SHP77 (cell line): ENCODE measurements at places on chromosomes 11 and 22.

DNA sequence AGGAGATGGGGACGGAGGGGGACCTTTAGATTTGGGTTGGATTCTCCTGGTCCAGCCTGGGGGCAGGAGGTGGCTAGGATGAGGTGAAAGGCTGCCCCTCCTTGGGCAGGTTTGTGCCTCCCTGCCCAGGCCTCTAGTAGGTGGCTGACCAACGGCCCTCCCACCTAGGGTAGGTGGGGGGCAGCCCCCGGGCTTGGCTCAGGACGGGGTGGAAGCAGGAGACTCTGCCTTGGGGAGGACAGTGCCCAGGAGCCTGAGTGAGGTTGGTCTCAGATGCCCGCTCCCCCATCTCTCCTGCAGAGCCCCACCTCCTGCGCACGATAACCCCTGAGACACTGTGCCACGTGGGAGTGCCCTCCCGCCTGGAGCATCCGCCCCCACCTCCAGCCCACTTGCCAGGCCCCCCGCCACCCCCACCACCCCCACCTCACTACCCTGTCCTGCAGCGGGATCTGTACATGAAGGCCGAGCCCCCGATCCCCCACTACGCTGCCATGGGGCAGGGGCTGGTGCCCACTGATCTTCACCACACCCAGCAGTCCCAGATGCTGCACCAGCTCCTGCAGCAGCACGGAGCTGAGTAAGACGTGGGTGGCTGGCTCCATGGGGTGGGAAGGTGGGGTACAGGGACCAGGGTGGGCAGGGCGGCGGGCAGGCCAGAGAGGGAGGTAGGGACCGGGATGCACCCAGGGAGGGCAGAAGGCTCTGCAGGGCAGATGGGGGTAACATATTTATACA lies 17.7 kb downstream of the MYRF start:
- no peak for DNase-seq

DNA sequence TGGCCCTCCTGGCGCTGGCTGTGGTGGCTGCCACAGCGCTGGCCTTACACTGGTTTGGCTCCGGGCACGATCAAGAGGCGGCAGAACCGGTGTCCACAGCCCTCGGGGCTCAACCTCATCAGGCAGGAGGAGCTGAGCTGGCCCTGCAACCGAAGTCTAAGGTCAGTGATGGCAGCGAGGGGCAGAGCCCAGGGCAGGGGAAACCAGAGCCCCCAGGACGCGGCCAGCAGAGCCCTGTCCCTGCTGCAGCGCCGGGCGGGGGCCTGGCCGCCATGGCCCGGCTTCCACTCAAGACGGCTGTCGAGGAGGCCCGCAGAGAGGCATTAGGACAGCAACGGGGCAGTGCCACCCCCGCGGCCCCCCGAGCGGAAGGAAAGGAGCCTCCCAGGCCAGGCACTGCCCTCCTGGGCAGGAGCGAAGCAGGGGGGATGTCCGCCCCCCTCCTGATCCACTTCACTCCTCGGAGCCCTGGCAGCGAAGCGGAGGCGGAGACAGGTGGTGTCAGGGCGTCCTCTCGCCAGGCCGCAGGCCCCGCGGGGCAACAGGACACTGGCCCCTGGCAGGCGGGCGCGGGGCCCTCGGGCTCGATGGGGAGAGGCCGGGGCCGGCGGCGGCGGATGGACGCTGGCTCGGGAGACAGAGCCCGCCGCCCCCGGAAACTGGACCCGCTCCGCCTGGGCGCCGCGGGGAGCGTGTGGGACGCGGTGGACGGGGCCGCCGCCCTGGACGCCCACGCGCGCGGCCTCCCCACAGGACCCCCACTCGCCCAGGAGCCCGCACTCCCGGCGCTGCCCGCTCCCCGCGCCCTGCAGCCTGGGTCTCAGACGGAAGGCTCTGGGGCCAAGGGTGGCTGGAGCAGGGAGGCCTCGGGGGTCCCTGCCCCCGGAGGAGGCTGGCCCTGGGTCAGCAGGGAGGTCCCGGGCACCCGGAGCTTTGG lies 895 bp downstream of the KLHDC7B start:
- DNase-seq, result no peak

- no peak for DNase-seq
Measured at GRCh38 chr11:90100431-90100830, 14.7 kb downstream of the UBTFL1 start.

DNA sequence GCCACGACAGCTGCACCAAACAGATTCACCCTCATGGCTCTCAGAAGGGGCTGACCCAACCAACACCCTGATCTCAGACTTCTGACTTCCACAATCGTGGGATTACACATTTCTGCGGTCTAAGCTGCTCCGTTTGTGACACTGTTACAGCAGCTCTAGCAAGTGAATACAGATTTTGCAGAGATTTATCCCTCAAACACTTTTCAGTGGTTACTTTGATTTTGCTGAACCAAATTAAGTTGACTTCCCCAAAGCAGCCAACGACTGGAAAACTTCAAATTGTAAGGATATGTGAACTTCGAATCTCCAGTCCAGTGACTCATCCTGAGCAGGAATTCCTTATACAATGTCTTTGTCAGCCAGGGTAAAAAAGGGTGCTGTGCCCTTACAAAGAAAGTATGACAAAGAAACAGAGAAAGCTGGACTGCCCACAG lies 14.8 kb upstream of the INCENP start:
- DNase-seq, result no peak

GRCh38 chr11:11427140-11427539 lies 74.1 kb upstream of the CSNK2A3 start:
- DNase-seq, result no peak

- no peak for DNase-seq
Measured at GRCh38 chr22:41480397-41480735, 11.4 kb downstream of the ACO2 start.

DNA sequence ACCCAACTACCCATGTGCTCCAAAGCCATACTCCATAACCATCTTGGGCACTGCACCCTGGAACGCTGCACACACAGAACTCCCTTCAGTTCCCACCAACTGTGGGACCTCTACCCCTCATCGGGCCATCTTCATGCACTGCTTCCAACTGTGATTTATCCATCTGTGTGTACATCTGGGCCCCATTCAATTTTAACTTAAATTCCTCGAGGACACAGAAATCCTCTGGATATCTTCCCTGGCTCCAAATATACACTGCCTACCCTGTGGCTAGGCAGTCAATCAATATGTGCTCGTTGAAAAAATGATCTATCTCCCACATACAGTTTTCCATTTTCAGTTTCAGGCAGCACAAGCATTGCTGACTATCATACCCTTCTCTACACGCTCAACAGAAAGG lies 4.9 kb downstream of the FEZ1 start:
- DNase-seq, result no peak

- DNase-seq, result no peak
Measured at GRCh38 chr11:23765682-23766252, 731.1 kb upstream of the LUZP2 start.

- no peak for DNase-seq
Measured at GRCh38 chr11:96126917-96127595, 203.1 kb upstream of the MTMR2 start.

- no peak for DNase-seq
Measured at GRCh38 chr22:30830907-30831306, 136.2 kb downstream of the OSBP2 start.

DNA sequence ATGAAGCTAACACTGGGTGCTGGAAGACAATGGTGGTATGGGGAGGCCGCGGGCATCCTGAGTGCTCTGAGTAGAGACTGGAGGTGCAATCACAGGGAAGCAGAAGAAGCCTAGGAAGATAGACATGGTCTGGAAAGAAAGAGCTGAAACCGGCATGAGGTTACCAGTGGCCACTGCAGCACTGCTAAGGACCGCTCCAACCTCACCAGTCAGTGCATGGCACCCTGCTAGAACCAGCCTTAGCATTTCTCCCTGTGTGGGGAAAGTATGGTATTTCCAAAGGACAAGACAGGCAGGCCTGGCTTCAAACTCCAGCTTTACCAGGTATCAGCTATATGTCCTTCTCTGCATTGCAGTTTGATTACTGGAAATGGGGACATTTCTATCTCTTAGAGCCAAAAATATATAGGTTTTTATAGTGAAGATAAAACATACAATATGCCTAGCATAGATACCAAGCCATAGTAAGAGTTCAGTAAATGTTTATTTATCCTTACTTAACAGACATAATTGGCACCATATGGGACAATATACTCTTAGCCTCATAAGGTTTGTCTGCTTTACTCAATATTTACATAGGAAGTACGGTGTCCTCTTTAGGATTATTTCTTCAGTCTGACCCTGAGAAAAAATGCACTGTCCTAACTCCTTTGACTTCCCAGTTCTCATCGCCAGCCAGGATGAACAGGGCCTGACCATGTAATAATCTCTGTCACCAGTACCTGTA lies 231.1 kb downstream of the TENM4 start:
- no peak for DNase-seq

DNA sequence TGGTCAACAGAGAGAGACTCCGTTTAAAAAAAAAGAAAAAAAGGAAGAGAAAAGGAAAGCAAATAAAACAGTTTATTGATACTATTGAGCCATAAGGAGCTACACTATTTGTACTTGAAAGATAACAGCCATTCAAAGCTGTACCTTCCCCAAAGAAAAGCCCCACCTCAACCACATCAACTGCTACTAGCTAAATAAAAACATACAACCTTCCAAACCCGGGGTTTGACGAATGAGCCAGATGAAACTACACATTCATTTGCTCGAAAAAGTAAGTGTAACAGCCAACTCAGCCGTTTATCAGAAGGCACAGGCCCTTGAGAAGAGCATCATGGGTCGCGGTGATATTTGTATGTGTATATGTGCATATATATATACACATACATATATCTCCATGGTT lies 78.4 kb downstream of the SIK3 start:
- no peak for DNase-seq

GRCh38 chr11:46597155-46597554 lies 3.3 kb upstream of the AMBRA1 start:
- no peak for DNase-seq

DNA sequence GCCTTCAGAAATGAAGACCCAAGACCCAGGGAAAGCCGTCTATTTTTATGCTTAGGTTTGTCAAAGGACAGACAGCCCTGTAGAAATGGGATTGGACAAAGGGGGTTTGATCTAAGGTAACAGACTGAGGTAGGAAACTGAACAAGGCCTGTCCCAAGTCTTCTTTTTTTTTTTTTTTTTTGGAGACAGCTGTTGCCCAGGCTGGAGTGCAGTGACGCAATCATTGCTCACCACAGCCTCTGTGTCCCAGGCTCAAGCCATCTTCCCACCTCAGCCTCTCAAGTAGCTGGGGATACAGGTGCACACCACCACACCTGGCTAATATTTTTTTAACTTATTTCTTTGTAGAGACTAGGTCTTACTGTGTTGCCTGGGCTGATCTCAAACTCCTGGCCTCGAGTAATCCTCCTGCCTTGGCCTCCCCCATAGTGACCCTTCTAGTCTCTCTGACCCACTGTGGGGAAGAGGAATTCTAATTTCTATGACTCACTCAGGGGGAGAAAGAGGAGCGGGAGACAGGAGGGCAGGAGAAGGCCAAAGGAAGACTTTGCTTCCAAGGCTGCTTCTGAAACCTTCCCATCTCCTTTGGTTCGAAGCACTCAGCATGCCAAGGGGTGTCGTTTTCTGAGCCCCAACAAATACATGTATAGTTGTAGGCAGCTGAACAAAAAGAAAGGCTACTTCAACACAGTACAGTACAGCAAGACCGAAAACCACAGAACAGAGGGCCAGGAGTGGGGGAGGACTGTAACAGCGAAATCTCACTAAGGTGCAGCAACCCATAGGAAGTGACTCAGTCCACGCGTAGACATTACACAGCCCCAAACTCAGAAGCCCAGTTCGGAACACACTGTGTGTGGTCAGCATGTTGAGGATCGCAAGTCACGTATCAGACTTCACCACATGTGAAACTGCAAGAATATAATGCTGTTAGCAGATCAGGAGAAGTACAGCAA lies 872 bp downstream of the TMA7B start:
- DNase-seq, result no peak

GRCh38 chr11:31959716-31960115 lies 131.2 kb upstream of the RCN1 start:
- DNase-seq, result no peak

- no peak for DNase-seq
Measured at GRCh38 chr11:130947889-130948288, 31.6 kb upstream of the SNX19 start.

DNA sequence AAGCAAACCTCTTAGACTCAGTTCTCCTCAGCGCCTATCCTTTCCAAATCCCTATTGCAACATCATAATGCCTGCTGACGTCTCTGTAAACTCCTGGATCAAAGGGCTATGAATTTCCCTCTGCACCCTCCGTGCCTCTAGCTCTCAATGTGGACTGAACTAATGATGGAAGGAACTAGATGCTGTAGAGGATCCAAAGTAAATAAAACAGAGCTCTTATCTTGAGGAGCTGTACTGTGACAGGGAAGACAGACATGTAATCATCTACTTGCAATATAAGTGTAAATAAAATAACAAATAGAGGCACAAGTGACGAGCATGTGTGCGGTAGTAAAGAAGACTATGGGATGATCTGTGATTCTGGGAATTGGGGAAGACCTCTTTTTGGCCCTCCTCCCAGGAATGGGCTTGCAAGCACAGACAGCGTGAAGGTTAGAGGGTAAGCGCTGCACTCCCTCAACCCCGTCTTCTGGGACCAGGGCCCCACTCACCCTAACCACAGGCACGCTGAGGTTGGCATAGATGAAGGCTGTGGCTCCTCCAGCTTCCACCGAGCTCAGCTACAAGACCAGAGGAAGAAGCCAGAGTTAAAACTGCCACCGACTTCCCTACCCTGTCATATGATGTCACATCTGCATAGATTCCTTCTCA lies 42.2 kb downstream of the P4HA3 start:
- DNase-seq, result no peak

DNA sequence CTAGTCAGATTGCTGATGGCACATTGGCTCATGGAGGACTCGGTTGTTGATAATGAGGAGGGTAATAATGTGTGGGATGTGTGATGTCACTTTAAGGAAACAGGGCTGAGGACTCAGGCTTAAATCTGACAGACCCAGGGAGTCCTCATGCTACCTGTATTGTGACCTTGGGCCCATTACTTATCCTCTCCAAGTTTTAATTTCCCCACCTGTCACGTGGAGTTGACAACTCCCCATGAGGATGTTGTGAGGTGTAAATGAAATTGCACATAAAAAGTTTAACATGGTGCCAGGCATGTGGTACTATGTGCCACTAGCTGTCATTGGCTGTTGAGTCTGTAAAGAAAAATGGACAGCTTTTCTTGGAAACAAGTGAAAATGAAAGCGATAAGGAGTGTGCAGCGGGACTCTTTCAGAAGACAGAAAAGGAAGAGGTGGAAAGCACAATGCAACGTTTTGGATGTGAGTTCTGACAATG lies 15.3 kb downstream of the IL10RA start:
- no peak for DNase-seq
